ENCODE measurements at places on chromosomes 7 and 10.

GRCh38 chr7:27992755-27993493 is 187.7 kb downstream of the JAZF1 start:
- DNase-seq, result no peak

DNA sequence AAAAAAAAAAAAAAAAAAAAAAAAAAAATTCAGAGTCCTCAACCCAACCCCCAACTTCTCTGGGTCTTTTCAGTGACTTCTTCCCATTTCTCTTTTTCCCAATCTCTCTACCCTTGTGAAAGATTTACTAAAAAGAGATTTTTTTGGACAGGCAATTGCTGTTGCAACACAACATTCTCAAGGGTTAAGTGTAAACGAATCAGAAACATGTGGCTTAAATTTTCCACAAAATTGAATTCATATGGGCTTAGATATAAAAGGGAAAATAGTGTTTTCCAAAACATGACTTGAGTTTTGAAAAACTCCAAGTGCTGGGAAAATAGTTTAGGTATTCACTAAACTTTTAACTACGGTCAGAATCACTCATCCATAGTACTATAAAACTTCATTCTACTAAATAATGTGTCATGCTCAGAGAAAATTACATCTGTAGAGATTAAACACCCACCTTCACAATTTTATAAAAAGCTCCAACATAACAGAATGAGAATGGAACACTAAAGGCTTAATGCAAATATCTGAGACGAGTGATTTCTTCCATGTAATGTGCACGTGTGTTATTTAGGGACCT is 643.1 kb downstream of the PARD3 start:
- no peak for DNase-seq

- DNase-seq, result no peak
Observed at GRCh38 chr10:21953585-21954057, 49.9 kb downstream of the DNAJC1 start.

- DNase-seq, result no peak
Observed at GRCh38 chr7:41478187-41478586, 224.7 kb downstream of the INHBA start.

DNA sequence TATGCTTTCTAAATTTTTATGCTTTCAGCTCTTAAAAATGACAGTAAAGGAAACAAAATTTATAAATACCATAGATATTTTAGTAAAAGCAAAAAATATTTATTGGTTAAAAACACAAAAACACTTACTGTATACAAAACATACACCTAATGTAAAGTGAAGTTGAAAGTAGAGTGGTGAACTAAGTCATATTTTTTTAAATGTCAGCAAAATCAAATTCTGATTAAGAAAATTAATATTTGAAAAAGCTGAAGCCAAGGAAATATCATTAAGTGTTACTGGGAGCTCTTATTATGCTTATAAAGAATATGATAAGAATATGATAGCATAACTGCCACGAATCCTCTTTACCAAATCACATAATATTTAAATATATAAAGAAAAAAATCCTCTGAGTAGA is 65.3 kb upstream of the PLXDC2 start:
- DNase-seq, result no peak

DNA sequence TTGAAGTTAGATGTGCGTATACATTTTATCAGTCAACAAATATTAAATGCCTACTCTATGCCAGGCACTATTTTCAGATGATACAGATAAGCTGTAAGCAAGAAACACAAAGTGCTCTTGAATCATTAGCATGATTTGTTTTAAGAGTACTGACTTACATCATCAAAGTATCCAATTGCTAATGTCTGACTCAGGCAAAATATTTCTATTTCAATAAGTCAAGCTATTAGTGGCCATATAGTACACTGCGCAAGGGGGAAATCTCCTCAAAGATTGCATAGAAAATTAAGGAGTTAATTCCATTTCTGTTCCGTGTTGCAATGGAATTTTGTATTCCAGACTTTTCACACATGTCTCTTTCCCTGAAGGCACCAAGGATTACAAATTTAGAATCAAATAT is 46.1 kb upstream of the DNAJC1 start:
- DNase-seq, result no peak

GRCh38 chr10:11332846-11333245 is 278.6 kb downstream of the USP6NL start:
- no peak for DNase-seq

GRCh38 chr10:72146559-72147323 is 58.4 kb upstream of the SPOCK2 start:
- DNase-seq, result no peak

GRCh38 chr10:43570971-43571370 is 3.4 kb downstream of the ZNF239 start:
- no peak for DNase-seq

DNA sequence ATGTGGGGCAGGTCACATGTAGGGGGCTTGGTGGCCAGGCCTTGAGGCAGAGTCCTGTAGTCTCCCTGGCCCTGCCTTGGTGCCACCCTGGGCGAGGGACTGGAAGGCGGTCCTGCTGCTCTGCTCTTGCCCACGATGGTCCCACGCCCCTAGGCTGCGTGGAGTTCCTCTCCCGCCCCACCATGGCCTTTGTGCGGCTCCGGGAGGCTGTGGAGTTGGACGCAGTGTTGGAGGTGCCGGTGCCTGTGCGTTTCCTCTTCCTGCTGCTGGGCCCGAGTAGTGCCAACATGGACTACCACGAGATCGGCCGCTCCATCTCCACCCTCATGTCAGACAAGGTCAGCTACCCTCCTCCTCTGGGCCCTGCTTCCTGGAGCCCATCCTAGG is 10.0 kb downstream of the FASTK start:
- no peak for DNase-seq

- DNase-seq, result no peak
Observed at GRCh38 chr7:17608114-17608833, 309.8 kb downstream of the AHR start.

DNA sequence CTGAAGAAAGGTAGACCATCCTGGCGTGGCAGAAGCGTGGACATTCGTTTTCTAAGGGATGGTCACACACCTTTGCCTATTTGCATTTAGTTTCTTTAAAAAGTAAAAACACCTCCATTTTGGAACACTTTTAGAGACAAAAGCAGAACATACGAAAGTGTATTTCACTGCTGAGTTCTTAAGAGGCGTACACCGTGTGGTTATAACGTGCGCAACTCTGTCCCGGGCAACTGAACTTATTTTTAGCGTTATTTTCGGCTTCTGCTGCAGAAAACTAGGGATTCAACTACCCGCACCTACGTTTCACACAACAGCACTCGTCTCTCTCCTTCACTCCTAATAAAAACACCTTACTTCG is 557 bp upstream of the LSM8 start:
- DNase-seq, result no peak

DNA sequence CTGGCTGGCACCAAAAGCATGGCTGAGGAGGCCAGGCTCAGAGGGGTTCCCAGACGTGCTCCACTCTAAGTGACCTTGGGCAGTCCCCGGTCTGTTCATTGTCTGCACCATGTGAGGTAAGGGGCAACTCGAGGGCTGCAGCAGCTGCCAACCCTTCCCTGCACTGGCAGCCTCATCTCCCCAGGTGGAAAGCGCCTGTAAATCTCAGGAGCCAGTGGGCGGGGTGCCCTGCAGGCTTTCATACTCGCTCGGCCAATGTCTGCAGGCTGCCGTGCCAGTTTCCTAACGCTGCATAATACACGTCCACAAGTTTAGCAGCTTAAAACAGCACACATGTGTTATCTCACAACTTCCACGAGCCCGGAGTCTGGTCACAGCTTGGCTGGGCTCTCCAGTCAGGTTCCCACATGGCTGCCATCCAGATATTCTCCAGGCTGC is 12.6 kb upstream of the GDF10 start:
- DNase-seq, result no peak

GRCh38 chr7:27110186-27111031 is 7.9 kb upstream of the HOXA2 start:
- no peak for DNase-seq

- no peak for DNase-seq
Observed at GRCh38 chr7:134500406-134500805, 27.0 kb upstream of the AKR1B10 start.

DNA sequence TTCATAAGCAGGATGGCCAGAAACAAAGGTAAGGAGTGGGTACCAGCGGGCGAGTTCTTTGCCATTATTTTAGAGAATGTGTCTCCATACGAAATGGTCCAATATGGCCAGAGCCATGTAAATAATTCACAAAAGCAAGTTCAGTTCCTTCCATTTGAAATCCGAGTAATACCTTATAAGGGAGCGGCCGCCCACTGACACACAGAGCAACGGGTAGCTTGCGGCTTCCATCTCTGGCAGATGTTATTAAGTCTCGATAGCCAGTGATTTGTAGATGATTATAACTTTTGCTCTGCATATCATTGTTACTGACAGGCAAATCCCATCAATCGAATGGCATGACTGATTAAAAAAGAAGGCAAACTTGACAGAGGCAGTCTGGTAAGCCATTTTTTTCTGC is 63.2 kb downstream of the GFRA1 start:
- DNase-seq, result no peak

DNA sequence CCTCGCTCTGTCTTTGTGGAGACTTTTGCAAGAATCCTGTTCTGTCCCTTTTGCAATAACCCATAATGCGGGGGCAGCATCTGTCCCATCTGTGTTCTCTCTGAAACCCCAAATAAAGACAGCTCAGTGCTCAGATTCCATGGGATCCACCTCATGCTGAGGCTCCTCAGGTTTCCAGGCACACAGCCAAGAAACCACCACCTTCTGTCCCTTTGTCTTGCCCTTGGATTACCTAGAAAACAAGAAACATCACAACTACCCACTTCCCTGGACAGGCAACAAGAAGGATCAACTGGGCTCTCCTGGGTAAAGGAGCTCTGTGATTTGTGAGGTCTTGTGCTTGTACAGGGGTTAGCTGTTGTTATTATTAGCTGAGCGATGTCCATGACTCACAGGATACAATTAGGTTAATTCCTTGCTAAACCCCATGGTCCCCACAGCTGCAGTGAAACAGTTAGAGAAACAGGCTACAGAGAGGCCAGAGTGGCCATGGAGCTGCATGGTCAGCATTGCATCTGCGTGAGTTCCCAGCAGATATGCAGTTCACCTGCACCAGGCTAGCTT is 50.2 kb downstream of the CXCL12 start:
- DNase-seq, result no peak

- no peak for DNase-seq
Observed at GRCh38 chr10:98539578-98539977, 92.8 kb upstream of the HPS1 start.

DNA sequence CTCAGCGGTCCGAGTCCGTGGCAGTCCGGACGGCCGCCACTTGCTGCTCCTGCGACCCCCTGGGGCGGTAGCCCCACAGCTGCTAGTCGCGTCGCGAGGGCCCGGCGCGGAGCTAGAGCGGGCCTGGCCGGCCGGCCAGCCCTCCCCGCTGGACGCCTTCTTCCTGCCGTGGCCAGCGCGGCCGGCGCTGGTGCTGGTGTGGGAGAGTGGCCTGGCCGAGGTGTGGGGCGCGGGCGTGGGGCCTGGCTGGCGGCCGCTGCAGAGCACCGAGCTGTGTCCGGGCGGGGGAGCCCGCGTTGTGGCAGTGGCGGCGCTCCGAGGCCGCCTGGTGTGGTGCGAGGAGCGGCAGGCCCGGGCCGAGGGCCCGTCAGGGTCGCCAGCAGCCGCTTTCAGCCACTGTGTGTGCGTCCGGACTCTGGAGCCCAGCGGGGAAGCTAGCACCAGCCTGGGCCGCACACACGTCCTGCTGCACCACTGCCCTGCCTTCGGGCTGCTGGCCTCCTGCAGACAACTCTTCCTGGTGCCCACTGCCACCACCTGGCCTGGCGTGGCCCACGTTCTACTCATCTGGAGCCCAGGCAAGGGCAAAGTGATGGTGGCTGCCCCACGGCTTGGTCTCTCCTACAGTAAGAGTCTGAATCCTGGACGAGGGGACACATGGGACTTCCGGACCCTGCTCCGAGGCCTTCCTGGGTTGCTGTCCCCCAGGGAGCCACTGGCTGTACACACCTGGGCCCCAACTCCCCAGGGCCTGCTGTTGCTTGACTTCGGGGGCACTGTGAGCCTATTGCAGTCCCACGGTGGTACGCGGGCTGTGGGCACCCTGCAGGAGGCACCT is 631 bp downstream of the HPS6 start:
- no peak for DNase-seq

- DNase-seq, result no peak
Observed at GRCh38 chr10:4545062-4545461, 280.9 kb upstream of the AKR1E2 start.

DNA sequence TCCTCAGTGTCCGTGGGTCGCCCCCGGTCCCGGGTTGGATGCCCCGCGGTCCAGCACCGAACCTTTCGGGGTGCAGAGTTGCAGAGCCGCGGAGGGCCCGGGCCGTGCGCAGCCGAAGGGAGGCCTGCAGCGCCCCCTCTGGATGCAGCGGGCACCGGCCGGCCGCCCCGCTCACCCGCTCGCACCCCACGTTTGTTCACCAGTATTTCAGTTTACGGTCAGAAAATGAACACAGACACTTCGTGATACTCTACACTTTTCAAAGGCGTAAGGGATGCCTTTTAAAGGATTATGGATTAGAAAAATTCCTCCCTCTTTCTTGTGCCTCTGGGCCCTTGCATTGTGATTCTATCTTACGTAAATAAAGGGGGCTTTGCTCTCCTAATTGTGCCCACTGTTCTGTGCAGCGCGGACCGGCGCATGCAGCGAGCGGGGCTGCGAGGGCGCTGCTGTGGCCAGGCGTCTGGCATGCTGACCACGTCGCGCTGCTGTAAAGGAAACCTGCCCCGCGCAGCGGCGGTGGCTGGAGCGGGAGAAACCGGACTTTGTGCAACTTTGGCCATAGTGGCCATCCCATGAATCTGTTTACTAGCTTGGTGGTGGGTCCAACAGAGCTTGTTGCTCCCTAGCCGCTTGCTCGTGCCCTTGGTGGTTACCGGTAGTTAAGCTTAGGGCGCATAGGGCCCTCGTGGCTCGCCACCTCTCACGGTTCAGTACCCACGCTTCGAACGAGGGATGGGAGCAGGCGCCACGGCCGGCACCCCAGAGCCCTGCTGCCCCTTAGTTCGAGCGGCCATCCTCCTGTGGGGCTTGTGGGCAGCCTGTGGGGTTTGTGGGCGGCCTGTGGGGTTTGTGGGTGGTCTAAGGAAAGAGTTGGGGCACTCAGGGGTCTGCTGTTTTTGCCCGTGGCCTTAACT is 739 bp upstream of the MEST start:
- DNase-seq, result peak; percentile 3

DNA sequence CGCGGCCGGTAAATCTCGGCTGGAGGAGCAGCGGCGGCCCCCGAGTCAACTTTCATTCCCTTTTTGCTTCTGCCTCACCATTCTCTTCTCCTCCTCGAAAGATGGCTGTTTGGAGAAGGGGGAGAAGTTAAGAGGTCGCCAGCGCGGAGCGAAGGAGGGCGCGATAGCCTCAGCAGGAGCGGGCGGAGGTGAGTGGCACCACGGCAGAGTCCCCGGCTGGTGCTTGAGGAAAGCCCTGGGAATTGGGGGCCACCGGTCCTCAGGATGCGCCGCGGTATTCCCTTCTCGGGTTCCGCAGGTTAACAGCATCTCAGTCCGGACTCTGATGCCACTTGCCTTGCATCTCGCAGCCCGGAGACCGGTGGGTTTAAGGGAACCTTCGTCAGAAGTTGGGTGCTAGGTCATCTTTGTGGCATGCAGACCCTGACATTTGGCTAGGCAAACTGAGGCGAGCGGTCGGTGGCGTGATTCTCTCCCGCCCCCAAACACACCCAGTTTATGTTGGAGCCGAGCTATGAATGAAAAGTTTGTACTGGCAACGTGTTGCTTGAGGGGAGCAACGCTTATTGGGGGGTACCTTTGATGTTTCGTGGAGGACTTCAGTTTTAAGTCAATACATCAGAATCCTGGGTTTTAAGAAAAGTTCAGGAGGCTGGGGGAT is 59.5 kb upstream of the PRPS1L1 start:
- DNase-seq, result no peak

Data from stimulated activated CD8-positive, alpha-beta memory T cell treated with anti-CD3 and anti-CD28 coated beads, Interleukin-7, amount 100 ng/mL, for 1 hour (primary cell).